ENCODE measurements at places on chromosomes 2 and 18.

GRCh38 chr2:74845991-74846390, 12.1 kb downstream of the HK2 start:
- no peak for DNase-seq

- DNase-seq: no peak
Observed at GRCh38 chr2:238203973-238204683, 633 bp upstream of the ILKAP start.

DNA sequence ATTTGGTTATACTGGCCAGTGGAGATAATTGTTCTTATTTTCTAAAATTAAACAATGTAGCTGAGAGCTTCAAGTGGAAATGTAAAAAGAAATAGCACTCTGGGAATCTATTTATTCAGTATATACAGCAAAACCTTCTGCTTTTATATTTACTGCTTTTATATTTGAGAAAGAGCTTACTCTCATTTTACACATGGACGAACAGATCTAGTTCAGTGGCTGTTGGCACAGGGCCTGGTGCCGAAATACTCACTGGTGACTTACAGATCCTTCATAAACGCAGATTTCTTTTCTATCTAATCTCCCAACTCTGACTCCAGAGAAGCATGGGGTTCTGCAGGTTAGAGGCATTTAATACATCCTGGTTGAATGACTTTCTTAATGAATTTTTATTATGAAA, 266.2 kb downstream of the ASXL3 start:
- no peak for DNase-seq

DNA sequence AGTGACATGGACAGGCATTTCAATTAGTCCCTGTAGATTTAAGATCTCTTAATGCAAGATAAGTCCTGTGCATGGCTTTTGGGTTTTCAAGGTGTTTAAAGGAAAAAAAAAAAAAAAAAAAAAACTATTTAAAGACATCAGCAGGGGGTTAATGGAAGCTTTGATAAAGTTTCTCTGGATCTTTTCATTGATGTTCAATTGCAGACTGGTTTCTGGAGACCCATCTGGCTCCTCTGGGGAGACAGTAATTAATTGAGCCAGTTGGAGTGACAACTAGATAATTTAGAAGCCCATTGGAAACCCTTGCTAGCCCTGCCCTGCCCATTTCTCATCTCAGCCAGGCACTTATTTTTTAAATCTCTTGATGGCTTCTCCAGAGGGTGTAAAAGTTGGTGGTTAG, 98.7 kb downstream of the EPHA4 start:
- DNase-seq: no peak

GRCh38 chr18:52242711-52243110, 97.3 kb upstream of the DCC start:
- no peak for DNase-seq

GRCh38 chr18:78981989-78982620, 2.5 kb downstream of the SALL3 start:
- no peak for DNase-seq

DNA sequence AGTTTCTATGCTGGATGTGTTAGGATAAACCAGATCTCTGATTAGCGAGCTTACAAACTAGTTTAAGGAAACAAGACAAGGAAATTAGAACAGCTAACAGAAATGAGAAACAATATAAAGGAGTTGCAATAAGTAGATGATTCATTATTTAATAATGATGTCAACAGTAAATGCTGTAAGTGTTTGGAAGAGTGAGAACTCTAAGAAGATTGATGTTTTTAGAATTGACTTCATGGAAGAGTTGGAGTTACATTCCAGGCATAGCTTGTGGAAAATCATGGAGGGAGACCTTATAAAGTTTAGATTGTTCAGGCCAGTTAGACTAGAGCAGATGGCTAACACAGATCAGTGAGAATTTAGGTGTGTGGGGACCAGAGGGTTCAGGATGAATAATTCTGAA, 32.6 kb downstream of the PPP1R1C start:
- no peak for DNase-seq

DNA sequence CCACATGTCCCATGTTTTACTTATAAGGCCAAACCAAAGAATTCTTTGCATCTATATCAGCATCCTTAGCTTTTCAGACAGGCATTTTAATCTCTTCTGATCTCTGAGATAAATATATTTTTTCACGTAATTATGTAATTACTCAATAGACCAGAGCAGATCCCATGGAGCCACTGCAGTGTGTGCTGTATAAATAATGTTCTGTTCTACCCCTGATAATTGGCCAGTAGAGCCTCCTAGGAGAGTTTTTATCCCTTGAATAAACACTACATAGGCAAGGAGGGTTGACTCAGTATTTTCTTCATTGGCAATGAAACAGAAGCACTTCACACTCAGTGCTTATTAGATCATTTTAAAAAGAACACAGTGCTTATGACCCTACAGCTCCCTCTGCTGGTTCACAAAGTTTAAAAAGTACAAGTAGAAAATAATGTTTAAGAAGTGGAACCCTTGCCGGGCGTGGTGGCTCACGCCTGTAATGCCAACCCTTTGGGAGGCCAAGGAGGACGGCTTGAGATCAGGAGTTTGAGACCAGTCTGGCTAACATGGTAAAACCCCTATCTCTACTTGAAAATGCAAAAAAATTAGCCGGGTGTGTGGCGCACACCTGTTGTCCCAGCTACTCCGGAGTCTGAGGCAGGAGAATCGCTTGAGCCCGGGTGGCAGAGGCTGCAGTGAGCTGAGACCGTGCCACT, 91.9 kb downstream of the PPP1R1C start:
- peak; percentile 39 for DNase-seq

DNA sequence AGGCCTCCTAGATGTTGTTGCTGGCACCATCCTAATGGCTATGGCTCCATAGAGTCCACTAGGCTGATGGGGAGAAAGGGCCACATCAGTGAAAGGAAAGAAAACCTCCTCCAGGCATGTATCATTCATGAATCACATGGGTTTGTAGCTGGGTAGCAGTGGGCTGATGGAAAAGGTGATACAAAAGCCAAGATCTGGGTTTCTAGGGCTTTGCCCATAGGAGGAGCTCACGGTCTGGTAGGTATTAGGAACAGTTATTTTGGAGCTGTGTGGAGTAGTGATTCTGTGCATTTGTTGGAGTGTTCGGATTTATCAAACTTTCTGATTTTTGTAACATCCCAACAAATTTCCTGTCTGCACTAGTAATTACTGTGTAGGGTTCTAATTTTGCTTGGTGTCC, 259.2 kb downstream of the SLC4A3 start:
- no peak for DNase-seq

- DNase-seq: no peak
Observed at GRCh38 chr18:78928076-78928475, 51.5 kb upstream of the SALL3 start.

DNA sequence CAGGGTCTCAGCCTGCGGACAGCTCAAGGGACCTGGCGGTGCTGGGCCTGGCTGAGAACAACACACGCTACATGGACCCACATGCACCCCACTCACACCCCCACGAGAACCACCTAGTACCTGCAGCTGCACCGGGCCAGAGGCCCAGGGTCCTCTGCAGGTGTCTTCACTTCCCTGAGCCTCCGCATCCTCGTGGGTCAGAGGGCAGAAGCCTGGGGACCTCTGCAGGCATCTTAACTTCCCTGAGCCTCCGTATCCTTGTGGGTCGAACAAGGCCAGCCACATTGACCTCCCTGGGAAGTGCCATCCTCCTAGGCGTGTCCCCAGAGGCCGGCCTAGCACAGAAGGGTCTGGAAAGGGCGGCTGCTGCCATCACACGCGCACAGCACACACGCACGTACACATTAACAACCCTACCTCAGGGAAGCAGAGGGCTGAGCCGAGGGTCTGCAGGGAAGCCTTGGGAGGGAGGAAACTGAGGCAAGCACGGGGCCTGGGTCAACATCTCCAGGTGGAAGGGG, 62.5 kb upstream of the HPCAL1 start:
- no peak for DNase-seq

DNA sequence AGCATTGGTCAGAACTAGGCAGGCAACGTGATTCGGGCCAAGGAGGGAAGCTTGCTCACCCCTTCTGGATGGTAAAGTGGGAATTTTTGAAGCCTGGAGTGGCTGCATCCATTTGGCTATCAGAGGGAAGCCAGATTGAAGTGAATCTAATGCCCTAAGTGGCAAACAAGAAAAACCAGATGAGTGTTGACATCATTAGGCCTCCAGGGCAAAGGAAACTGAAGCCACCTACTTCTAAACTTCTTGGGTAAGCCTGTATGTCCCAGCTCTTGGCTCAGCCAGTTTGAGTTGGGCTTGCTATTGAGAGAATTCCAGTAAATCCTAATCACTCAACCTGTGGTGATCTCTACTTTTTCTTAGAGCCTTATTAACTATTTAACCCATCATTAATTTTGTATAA, 20.9 kb downstream of the SOX11 start:
- DNase-seq: no peak

DNA sequence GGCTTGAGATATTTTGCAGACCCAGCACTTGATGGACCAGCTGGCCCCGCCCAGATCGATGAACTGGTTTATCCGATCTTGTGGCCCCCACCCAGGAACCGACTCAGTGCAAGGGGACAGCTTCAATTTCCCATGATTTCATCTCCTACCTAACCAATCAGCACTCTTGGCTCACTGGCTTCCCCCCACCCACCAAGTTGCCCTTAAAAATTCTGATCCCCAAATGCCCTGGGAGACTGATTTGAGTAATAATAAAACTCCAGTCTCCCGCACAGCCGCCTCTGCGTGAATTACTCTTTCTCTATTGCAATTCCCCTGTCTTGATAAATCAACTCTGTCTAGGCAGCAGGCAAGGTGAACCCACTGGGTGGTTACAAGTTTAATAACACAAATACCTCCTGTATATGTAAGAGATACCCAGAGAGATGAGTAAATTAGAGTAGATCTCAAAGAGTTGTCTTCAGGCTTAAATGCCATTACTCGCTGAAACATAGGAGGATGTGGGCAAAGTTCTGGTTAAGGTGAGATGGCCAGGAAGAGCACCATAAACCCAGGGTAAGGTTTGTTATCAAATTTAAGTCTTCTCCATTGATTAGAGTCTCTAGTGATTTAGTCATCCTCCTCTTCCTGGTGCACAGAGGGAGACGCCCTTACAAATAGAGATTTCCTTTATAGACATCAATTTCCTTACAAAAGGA, 222.8 kb downstream of the ARL4C start:
- no peak for DNase-seq

DNA sequence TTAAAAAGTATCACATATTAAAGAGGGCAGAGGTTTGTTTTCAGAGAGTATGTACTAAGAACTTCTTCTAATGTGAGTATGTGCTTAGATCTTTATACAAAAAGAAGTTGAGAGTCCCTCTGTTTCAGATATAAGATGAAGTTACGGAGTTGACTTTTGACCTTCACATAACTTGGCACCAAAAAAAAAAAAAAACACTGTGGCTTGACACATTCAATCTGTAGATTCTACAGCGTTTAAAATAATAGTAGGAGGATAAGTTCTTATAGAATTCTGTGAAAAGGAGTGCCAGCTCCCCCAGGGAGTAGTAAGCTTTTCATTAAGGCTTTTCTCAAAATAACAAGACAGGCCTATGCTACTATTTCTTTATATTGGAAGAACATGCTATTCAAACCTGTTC, 105.4 kb upstream of the LRP1B start:
- no peak for DNase-seq

- DNase-seq: no peak
Observed at GRCh38 chr2:32874931-32875330, 71.8 kb upstream of the LTBP1 start.

DNA sequence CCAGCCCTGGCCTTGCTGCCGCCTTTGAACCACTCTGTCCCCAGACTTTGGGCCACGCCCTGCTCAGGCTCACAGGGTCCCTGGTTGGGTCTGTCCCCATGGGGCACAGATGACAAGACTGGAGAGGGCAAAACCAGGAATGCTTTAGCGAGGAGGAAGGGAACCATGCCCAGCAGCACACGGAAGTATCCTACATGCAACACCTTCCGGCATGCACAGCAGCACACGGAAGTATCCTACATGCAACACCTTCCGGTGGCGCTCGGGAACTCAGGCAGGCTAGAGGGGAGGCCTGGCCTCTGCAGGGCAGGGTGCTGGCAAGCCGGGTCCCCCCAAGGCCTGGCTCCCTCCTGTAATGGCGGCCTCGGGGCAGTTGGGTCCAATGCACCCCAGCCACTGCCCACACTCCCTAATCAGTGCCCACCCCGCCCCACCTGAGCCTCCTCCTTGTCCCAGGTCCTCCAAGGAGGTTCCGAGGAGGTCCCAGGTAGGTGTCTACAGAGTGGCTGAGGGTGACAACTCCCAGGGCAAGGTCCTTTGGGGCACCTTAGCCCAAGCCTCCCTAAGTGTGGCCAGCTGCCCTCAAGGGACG, 33.6 kb upstream of the SNED1 start:
- no peak for DNase-seq

GRCh38 chr2:222423632-222424275, 589 bp upstream of the SGPP2 start:
- DNase-seq: no peak

DNA sequence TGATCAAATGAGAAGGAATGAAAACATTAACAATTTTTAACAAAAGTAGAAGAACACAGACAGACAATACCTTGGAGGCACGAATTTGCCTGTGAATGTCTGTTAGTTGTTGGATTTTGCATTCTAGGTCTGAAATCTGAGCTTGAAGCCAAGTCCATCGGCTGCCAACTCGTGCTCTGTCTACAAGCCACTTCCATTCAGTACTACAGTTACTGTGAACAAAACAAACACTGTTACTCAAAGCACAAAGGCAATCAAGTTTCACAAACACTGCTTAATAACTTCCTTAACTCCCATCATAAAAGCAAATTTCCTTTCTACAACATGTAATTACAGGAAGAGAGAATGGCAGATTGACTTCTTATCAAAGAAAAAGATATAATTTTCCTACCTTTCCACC, 42.2 kb downstream of the KANSL1L start:
- no peak for DNase-seq

DNA sequence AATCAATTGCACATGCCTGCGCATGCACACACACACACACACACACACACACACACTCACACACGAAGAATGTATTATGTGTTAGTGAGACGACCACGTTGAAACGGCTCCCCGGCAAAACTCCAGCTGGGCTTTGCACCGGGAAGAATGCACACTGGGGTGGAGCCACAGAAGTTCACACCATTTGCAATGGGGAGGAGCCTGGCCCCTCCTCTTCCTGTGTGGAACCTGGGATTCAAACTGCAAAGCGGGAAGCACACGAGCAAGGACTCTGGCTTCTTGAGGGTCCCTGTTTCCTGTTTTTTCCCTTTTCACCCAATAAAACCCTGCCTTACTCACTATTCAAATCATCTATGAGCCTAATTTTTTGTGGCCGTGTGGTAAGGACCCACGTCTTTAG, 304.0 kb upstream of the TMEFF2 start:
- DNase-seq: no peak

Data from endothelial cell (in vitro differentiated cells).